ENCODE measurements at places on chromosomes 3 and 15. TPM values are rescaled to one million over a fixed set of nuclear protein-coding genes. Genes with fewer than 3 reads are reported as not detected.

RNU5B-1 gene
- total RNA-seq: 26.6 TPM

ROBO1 gene
- total RNA-seq: 46.8 TPM

NTRK3 gene
- total RNA-seq: 4.1 TPM

ACKR4 gene
- total RNA-seq: 6.9 TPM

GPR160 gene
- total RNA-seq: 25.4 TPM

SI gene
- total RNA-seq: not detected

DNA sequence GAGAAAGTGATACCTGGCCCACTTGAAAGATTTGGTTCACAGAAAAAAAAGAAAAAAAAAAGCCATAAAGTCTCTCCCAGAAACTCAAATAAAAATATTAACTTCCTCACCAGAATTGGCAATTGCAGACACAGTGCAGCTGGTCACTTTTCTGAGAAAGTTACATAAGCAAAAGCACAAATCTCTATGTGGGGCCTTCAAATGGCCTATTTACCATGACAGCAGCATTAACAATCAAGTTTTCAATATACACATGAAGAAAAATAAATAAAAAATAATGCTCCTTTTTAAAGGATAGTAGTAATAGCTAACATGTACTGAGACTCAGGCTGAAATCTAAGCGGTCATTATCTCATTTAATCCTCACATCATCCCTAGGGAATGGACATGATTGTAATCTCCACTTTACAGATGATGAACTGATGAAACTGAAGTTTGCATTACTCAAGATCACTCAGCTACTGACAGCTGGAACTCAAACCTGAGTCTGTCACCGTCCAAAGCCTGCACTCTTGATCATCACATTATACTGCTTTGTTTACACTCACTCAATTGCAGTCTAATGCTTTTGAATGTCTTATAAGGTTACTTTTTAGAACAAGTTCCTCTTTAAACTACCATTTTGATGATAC, 3.3 kb downstream of the NPTN start:
- peak; percentile 33 for DNase-seq

GRCh38 chr15:95394186-95395067, 936.1 kb upstream of the NR2F2 start:
- DNase-seq: no peak

DNA sequence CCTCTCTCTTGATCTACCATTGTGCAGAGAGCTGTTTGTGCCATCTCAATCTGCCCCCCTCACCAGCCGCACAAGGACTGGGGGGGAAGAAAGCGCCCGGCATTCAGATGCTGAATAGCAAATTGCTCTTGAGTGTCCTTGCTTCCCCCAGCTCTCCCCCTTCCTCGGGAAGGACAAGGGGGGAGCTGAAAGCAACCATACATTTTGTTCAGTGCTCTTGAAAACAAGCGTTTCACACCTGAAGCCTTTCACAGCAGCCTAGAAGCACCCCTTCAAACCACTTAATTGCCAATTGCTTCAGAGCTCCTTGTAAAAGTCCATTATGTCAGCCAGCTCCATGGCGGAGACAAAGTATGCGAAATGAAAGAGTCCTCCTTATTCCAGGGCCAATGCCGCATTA, 540.1 kb downstream of the NR2F2 start:
- DNase-seq: no peak

DNA sequence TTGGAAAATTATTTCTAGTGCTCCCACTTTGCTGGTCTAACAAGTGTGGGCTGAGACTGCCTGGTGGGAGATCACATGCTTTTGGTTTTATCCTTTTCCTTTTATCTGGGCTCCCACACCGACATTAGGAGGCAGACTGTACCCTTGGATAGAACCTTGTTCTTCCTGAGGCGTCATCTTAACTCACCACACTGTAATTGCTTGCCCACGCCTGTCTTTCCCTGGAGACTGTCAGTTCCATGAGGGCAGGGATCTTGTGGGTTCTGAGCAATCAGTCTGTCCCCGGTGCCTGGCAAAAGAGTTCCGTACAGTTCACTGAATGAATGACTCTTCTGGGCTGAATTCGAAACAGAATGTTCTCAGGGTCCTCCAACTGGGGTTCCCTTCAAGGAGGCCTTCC, 124.6 kb upstream of the ABHD17C start:
- DNase-seq: no peak

DNA sequence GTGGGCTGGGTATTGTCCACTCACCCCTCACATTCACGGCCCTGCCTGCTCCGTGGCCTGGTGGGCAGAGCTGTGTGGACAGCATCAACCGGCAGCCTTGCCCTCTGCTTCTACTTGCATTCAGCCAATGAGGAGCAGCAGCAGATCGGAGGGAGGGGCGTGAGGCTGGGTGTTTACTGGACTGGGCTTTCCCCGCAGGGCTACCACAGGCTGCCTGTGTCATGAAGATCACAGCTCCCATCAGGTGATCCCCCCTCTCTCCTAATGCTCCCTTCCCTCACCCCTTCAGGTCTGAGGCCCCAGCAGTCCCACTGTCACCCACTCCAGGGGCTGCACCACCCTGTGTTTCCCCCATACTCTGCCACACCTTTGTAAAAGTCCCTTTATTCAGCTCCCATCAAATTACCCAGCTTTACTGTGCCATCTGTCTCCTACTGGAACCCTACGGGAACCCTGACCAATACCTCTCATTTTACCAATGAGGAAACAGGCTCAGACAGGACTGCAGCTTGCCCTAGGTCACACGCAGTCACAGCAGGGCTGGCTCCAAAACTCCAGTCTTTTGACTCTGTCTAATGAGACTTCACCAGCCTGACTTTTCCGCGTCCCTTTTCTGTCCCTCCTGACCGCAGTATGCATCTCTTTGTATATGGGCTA, 81.1 kb downstream of the MEGF11 start:
- no peak for DNase-seq

GRCh38 chr15:94205366-94205765, 26.0 kb upstream of the MCTP2 start:
- no peak for DNase-seq

DNA sequence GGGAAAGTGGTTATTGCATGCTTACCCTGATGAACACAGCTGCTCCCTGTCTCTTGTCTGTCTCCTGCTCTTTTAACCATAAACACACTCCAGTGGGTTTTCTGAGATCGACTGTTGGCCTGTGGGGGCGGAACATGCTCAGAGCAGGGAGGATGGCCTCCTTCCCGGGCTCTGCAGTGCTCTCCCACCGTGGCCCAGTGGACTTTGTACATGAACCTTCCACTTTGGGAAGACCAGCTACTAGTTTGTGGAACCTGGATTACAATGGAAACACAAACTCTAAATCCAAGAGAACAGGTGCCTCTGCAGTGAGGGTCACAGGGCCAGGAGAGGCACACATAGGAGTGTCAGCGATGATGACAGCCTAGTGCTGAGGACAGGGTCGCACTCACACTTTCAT, 56.5 kb downstream of the KLF13 start:
- DNase-seq: no peak

GRCh38 chr3:187623285-187623814, 46.8 kb downstream of the SST start:
- DNase-seq: no peak

- DNase-seq: no peak
Measured at GRCh38 chr3:131535596-131535995, 32.8 kb upstream of the MRPL3 start.

- no peak for DNase-seq
Measured at GRCh38 chr3:50450209-50450921, 53.1 kb downstream of the CACNA2D2 start.

DNA sequence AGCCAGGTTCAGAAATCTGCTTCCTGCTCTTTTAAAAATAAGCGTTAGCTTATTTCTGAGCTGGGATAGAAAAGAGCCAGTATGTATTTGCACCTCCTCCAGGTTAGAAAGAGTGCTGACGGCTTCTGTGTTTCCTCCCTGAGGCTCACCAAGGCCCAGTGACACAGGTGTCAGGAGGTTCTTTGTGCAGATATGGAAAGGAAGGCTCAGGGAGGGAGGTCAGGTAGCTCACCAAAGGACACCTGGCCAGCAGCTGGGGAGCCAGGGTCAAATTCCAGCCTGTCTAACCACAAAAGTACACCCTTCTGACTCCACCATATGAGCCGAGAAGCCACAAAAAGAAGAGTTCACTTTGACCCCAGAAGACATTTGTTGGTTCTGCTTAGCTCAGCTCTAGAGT, 201.0 kb upstream of the WNT5A start:
- DNase-seq: no peak

GRCh38 chr3:107994956-107995715, 95.7 kb downstream of the CD47 start:
- no peak for DNase-seq

- DNase-seq: no peak
Measured at GRCh38 chr3:39933986-39934693, 124.7 kb downstream of the MYRIP start.

DNA sequence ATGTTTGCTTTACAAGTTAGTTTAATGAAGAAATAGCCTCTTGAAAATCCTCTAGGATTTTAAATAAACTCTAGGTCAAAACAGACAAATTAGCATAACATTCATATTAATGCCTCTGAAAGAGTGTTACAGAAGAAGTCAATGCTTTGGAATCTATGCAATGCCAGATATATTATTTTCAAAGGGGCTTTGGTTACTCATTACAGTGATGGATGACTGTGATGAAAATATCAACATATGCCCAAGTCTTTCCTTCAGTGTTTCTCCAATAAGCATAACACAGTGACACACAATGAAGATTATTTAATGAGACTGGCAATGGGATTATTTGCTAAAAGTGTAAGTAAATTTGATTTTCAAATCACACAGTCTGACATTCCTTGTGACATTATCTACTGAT, 1247.2 kb downstream of the ROBO2 start:
- no peak for DNase-seq

DNA sequence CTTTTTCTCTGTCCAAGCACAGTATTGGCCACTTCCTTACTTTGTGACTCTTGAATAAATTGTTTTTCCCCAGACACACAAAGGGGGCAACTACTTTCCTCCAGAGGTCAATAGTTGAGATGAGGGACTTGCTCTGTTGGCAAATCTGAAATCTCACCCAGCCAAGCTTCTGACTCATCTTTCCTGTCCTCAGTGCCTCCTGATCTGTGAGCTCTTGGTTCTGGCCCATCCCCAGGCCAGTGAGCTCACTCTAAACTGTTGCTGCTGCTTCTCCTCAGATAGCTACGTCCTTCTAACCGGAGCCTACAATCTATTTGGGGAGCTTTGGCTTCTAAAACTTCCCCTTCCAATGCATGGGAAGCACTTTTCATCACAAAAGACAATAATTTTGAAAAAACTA, 50.0 kb upstream of the NMD3 start:
- peak; percentile 44 for DNase-seq

GRCh38 chr15:49979705-49980382, 139.2 kb downstream of the ATP8B4 start:
- DNase-seq: no peak

DNA sequence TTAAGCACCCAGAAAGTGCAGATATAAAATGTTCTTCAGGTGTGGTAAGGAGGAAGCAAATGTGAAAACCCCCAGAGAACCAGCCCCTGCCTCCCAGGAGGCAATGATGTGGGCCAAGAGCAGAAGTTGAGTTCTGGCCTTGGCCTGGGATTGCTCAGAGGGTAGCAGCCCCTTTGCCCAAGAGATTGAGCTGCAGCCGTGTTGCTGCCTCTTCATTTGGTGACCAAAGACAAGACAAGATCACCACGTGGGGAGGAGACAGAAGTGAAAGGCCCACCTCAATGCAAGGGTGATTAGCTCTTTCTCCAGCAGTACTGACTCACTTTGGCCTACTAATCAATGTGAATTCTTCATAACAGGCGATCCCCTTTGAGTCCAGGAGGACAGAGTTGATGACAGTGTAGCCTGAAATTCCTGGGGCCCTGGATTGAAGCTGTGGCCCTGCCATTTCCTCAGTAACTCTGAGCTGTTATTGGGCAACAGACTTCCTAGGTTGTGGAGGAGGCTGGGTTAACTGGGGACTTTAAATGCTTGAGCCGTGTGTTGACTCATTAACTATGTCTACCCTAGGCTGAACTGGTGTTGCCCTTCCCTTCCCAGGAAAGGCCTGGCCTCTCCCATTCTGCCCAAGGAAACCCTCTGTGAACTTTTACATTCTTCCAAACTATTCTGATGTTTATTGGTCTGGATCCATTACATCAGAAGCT, 86.5 kb downstream of the ST6GAL1 start:
- no peak for DNase-seq

DNA sequence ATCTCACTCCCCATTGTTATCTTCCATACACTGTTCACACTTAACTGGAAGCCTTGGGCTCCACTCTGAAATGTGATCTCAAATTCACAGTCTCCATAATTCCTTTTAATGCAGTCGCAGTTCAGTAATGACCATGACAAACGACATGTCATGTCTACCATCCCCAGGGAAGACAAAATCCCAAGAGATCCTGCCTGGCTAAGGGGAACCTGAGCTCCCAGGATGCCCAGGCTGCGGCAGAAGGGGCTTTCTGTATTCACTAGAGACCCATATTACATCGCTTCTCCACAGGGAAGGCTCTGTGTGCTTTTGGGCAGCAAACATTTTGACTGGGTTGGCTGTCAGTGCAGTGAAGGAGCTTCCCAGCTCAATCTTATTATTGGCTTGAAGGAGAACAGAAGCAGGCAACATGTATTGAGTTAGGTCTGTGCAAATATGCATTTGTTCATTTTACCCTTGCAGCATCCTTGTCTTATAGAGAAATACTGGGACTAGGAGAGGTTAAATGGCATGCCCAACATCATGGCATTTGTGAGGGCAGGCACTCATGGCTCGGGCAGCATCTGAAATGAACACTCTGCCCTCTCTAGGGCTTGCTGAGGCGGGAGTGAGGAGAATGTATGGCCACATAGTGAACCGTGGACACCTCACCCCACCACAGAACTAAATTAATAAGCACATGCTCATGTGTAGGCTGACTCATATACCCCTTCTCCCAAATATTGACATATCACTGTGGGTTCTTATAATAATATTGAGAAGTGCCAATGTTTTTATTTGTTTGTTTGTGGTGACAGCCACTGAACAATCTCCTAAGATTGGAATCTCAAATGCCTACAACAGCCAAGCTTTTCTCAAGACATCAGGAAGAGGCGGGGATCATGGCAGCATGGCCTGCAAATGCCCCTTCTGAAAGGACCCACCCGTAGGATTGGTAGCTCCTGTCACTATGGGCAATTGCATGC, 141.6 kb upstream of the FOXB1 start:
- no peak for DNase-seq

DNA sequence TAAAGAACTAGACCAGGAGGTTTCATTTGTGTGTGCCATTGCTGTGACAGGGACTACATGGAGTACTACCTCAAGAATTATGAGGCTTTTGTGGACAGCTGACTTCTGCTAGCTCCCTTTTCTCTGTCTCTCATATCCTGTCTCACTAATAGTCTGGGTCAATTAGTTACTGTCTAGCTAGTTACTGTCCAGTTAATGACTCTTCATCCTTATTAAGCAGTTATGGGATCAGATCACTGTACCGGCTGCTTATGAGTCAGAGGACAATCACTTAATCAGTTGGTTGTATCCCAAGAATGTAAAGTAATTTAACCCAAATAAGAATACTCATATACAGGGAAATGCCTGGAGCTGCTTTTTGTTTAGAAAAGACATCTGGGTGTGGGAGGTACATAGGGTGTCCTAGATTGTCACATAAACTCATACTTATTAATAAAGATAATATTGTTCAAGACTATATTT, 158.0 kb downstream of the CDIN1 start:
- no peak for DNase-seq
